ENCODE measurements at places on chromosomes 5 and 9. TPM values are rescaled to one million over a fixed set of nuclear protein-coding genes. Genes with fewer than 3 reads are reported as not detected.

DNA sequence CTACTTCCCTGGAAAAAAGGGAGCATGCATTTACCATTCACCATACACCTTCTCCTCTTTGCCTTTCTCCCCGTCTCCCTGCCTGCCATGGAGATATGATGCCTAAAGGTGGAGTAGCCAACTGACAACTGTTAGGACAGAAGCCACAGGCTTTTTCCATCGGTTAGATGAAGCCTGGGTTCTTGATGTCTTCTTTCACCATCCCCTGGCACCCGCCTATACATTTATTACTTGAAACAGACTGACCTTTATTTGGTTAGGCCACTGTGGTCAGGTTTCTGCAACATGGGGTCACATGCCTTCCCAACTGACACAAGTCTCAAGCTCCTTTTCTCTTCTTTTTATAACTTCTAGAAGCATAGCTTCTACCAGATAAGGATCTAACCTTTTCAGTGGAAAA is 7.1 kb downstream of the LCP2 start:
- DNase-seq, result no peak

DNA sequence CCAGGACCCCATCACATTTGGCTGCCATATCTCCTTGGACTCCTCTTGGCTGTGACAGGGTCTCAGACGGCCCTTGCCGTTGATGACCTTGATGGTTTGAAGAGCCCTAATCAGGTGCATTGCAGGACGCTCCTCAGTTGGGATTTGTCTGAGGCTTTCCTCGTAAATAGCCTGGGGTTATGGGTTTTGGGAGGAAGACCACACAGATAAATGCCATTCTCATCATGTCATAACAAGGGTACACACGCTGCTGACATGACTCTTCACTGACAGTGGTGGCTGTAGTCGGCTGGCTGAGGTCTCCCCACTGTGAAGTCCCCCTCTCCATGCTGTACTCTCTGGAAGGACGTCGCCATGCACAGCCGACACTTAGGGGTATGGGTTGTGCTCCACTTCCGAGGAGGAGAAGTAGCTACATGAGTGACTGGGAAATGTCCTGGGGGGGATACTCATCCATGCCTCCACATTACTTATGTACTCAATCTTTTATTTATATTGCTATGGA is 42.9 kb upstream of the SPTLC1 start:
- no peak for DNase-seq

GRCh38 chr9:126635061-126635460 is 21.3 kb downstream of the LMX1B start:
- DNase-seq, result no peak

GRCh38 chr5:40270274-40270845 is 409.4 kb upstream of the PTGER4 start:
- DNase-seq, result no peak

- no peak for DNase-seq
These were observed 25.6 kb downstream of the SLC12A2 start for GRCh38 chr5:128109138-128109537.

GRCh38 chr5:35036536-35036935 is 11.2 kb downstream of the AGXT2 start:
- no peak for DNase-seq

DNA sequence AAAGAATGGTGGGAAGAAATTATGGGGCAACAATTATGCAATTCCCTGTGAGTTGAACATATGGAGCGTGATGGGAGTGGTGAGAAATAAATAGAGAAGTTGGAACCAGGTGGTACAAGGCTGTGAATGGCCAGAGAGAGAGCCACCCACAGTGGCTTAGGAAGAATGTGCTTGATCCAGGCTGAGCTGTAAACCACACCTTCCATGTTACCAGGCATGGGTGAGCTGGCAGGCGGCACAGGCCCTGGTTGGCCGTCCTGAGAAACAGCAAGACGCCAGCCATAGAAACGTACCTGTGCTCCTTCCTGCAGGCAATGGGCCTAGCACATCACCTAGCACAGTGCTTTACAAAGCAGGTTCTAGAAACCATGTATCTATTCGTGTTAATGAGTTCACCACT is 74.3 kb downstream of the EPB41L4B start:
- DNase-seq, result no peak

DNA sequence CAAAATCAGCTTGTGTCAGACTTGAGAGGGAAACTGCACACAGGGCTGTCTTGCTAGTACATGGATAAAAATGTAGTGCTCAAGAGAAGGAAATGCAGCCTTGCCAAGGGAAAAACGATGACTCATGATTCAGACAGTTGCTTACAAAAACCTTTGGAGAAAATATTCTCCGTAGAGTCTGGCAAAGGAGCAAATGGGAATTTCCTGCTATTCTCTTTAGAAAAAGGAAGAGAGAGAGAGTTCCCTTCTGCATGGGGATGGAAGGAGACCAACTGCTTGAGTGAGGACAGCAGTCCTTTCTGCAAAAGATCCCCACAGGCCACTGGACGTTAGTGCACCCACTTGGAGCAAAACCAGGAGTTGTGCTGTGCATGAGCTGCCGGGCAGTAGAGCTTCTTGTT is 7.6 kb downstream of the IFNB1 start:
- DNase-seq, result peak; percentile 63

DNA sequence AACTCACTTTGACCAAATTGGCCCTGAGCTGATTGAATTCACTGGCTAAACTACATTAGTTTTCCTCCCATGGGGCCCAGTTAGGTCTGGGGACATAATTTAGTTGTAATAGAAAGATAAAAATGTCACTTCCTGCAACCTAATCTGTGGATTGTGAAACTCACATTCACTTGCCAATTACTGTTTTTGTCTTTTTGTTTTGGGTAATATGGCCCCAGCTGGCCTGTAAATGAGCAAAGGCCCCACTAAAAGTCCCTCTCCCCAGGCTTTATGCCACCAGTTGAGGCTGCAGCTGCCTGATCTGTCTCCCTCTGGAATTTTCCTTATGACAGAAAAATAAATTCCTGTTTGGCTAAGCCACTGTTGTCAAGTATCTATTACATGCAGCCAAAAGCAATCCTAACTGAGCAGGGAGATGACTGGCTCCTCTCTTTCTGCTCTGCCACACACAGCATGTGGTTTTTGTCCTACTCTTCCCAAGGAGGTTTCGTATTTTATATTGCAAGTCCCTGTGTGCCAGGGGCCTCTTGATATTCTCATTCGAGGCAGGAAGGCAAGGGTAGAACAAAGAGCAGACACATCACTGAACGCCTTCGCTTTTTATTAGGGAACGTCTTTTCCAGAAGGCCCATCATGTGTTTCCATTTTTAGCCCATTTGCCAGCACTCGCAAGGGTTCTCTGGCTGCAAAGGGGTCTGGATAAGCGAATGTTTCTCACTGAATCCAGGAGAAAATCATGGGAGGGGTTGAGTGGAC is 24.1 kb upstream of the SLC25A48 start:
- DNase-seq, result no peak

DNA sequence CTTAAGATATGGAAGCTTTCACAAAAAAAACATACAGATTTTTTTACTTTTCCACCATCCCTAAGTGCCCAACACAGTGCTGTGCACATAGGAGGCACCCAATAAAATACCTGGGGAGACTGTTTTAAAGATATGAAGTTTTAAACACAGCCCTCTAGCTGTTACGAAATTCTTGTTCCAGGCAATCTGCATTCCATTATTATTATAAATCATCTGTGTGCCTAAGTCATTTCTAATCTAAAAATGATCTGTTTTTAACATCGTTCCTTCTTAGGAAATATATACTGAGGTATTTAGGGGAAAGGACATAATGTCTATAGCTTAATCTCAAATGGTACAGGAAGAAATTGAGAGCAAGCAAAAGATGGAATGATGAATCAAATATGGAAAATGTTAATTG is 32.7 kb upstream of the ISCA1 start:
- DNase-seq, result no peak

GRCh38 chr5:1161833-1162229 is 39.6 kb upstream of the SLC6A19 start:
- DNase-seq, result peak; percentile 55

GRCh38 chr5:149422366-149423048 is 43.4 kb upstream of the IL17B start:
- DNase-seq, result peak; percentile 90

DNA sequence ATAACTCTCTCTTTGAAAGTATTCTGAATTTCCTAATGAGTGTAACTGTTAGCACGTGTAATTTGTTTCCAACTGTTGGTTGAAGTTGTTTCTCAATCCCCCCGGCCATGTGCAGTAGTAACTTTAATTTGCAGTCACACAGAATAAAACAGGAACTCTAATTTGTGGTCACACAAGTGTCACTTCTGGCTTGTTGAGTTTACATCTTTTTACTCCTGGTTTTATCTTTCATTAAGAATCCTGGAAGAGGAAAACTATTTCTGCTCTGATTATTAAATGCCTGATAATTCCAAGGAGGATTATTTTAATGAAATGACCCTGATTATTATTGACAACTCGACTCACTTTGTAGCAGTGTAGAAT is 1.2 kb downstream of the SCAMP1 start:
- DNase-seq, result no peak

DNA sequence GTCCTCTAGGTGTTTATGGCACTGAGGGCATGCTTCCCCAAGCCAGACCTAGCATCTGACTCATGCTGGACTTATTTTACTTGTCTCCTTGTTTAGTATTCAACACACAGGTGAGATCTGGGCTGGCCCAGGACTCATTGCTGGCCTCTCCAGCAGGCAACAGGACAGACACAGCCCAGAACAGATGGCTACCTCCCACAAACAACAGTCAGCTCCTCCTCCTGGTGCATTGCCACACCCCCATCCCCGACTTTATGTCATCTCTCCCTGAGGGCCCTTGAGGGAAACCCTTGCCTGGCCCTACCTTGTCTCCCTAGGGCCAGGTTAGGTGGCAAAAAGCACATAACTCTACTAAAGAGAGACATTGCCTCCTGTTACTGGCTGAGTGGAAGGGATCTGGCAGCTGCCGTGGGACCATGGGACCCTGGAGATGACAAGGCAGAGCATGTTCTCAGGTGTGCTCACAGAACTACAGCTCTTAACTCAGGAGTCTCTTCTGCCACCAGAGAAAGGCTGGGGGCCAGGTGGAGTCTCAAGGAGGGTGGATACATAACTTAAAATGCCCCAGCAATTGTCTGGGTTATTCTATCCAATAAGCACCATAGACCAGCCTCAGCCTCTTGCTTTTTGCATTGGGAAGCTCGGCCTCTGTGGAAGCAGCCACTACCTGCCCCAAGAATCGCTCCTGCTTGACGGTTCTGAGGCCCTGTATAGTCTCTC is 2.3 kb downstream of the ACSL6 start:
- DNase-seq, result no peak

DNA sequence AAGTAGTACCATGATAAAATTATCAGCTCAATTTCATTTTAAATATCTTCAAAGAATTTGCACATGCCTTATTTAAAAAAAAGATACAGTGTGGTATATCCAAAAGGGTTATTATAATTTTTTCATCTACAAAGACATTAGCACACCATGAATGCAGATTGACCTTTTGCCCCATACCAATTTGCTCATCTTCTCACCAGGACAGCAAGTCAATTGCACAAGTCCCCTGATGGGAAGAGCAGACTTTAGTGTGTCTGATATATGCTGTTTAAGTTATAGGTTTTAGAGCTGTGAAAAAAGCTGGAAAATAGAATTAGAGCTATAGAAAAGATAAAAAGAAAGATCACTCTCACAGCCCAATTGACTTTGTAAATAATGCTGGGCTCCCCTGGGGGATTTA is 325.8 kb upstream of the CDH6 start:
- DNase-seq, result no peak

- no peak for DNase-seq
These were observed 21.8 kb downstream of the STOM start for GRCh38 chr9:121348221-121348620.

- DNase-seq, result no peak
These were observed 18.2 kb downstream of the GRIA1 start for GRCh38 chr5:153508700-153509099.

DNA sequence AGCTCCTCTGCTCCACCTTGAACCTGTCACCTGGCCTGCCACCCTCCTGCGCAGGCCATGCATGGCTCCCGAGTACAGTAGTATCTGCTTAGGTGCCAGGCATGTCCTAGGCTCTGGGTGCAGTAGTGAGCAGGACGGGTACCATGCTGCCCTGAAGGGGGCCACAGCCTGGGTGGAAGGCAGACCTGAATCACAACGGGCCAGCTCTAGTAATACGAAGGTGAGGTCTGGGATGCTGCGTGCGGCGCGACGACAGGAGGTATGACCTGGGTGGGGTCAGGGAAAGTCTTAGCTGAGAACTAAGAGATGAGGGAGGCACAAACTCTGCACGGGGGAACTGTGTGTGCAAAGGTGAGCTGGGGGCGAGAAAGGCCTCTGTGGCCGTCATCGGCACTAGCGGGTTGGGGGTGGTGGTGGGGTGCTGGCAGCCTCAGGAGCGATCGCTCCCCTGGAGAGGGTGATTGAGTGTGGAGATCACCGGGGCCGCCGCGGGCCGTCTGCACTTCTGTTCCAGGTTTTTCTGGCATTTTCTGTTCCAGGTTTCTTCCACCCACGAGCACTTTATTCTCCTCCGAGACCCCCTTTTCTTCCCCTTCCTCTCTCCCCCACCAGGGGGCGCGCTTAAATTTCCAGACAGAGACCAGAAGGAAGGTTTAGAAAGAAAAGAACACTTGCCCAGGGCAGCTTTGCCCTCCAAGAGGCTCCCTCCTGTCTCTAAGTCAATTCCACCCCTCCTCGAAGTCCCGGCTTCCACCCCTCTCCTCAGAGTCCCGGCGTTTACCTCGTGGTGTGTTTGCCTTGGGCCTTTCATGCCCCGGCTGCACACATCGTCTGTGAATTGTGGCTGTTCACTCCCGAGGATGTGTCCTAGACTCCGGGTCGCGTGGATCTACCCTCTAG is 15.1 kb downstream of the PDLIM4 start:
- DNase-seq, result peak; percentile 80

DNA sequence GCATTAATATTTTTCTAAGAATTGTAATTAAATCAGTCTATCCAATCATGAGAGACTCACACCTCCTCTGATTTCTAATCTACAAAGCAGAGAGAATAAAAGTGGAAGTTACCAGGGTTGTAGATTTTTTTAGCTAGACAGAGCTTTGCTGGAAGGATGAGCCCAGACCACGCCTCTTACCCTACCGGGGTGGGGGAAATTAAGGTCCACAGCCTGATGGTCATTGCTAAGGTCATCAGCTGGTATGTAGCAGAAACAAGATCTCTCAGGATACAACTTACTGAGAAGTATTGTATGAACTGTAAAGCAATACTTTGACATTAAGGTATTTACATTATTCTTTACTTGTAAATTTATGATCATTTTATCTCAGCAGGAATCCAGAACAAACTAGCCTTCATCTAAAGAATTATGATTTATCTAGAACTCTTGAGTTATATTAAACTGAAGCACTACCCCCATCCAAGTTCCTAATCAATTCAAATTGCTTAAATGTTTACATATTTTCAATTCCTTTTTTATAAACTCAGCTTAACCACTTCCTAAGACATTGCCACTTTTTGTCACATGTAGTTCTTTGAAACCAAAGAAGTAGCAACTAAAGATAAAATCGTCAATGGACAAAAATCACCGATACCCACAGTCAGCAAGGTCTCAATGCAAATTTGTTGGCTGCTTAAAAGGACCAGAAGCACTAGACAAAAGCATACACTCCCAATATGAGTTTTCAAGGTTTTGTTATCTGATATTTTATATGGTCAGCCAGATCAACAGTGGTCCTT is 225.8 kb upstream of the DAPK1 start:
- no peak for DNase-seq

The CHSY3 gene
- 2.4 TPM for total RNA-seq

The TSLP gene
- 2.5 TPM for total RNA-seq

The PTGES gene
- total RNA-seq, result 5.4 TPM

The CDX1 gene
- not detected for total RNA-seq

The CNTFR gene
- total RNA-seq, result 66.4 TPM

The PCDHA6 gene
- total RNA-seq, result 0.20 TPM
